NCI-H345 (cell line): ENCODE measurements at places on chromosomes 5 and 9.
A peak's percentile ranks its signal among the peaks of the same experiment; 100 is the strongest.

- DNase-seq: no peak
Observed at GRCh38 chr5:118015511-118015910, 972.8 kb downstream of the DTWD2 start.

DNA sequence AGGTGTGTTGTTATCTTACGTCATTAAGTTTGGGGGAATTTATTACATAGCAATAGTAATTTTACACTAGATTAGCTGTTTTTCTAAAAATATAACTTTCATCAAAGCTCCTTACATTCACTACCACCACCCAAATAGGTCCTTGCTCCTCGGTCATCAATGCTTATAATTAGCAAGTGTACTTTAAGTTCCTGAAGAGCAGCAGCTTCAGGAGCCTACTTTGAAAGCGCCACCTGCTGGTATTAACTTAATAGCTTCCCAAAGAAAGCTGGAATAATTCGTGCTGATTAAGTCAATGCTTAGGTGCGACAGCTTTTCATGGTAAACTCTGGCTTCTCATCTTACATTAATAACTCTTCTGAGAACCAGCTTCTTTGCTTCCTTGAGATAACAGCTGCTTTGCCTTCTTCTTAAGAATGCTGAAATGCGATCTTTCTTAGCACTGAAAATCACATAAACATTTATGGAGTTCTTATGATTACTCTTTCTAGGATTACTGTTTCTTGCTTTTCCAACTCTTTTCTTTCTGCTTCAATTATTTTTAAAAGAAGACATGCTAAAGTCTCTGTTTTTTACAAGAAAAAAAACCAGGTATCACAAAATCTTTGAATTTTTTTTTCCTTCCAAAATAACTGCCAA lies 10.0 kb upstream of the C5 start:
- peak; percentile 45 for DNase-seq

DNA sequence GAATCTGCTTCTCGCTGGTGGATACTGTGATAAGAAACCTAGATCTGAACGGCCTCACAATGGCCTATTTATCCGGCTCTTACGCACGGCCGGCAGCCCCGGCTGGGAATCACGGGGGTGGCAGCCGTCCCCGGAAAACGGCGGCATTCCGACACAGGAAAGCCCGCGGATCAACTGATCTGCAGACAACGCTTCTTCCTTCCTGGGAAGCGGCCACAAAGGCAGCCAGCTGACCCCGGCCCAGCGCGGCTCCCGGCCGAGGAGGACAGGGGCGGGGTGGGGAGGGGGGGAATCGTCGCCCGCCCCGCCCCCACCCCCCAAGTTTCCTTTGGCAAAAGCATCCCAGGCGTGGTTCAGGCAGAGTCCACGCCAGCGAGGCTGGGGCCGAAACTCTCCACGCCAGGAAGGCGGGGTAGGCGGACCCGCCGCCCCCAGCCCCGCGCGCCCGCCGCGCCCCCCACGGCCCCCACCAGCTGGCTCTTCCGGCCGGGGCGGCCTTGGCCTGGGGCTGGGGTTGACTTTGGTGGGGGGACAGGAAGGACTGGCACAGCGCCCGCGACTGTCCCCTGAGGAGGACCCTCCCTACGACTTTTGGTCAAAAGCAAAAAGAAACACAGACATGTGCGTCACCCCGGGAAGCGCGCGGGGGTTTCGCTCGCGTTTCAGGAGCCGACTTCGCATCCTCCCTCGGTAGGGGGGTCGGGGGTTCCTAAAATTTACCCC lies 247.7 kb upstream of the ANKRD55 start:
- no peak for DNase-seq

DNA sequence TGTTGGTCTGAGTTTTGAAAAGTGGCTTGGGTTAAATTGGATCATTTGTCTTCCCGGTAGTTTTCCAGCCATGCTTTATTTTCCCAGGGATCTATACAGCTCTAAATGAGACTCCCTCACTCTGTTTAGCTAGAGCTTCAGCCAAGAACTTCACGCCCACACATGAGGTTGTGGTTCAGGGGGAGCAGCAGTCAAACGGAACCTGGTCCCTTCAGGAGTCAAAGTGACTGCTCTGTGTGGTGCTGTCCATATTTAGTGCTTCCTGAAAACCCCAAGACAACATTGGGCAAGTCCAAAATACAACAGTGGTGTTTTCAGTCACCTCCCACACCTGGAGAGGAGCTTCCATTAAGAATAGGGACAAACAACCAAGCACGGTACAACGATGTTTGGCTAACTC lies 90.5 kb downstream of the ANKH start:
- no peak for DNase-seq

GRCh38 chr9:76744336-76744735 lies 19.9 kb upstream of the PCA3 start:
- no peak for DNase-seq

GRCh38 chr9:137241490-137242268 lies 592 bp downstream of the TUBB4B start:
- DNase-seq: peak; percentile 41

- no peak for DNase-seq
Observed at GRCh38 chr5:179164331-179165311, 104.4 kb downstream of the ZNF354C start.

DNA sequence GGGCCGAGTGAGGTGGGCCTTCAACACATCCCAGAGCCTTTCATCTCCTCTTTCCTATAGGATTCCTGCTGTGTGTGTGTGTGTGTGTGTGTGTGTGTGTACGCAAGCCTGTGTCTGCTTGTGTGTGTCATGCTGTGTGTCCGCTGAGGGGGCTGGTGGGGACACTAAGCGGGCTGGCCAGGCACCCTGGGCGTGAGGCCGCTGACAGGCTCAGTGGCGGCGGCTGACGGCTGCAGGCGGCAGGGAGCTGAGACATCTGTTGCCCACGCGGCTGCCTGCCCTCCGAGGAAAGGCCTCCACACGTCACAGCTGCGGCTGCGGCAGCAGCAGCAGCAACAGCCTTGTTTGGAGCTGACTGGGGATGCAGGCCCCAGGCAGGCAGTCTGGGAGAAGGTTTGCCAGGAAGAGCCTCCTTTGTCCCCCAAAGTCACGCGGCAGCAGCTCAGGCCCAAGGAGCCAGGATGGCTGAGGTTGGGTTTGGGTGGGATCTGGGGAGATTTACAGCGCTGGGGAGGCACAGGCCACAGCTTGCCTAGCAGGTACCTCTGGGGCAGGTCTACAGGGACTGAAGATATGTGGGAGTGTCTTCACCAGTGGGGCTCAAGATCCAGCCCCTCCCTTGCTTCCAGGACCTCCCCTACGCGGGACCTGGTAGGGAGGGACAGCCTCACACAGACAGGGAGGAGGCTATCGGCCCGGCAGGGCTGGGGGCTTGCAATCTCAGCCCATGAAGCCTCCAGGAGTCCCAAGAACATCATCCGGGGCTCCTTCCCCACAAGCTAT lies 1.8 kb downstream of the PDLIM4 start:
- DNase-seq: no peak

GRCh38 chr5:127995556-127995955 lies 88.0 kb upstream of the SLC12A2 start:
- no peak for DNase-seq

GRCh38 chr5:173291722-173292658 lies 36.2 kb downstream of the STC2 start:
- peak; percentile 51 for DNase-seq

- DNase-seq: no peak
Observed at GRCh38 chr9:123583646-123584045, 227.6 kb downstream of the CRB2 start.

GRCh38 chr5:99922386-99922785 lies 612.8 kb upstream of the FAM174A start:
- DNase-seq: no peak

DNA sequence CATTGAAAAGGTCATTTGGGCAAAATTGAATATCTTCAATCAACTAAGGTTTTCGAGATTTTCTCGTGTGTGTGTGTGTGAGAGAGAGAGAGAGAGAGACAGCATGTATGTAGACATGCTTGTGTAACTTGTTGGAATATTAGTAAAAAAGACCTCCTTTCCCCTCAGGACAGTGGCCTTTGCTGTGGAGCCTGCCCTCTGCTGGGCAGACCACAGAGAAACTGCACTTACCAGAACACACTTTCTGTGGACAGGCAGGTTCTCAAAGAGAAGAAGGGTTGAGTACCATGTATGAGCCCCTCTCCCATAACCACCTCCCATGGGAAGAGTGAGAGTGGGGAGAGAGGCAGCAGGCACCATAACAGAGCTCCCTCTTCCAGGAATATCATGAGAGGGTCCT lies 45.6 kb downstream of the CFAP90 start:
- no peak for DNase-seq

GRCh38 chr5:79464695-79465332 lies 49.1 kb downstream of the HOMER1 start:
- peak; percentile 8 for DNase-seq

DNA sequence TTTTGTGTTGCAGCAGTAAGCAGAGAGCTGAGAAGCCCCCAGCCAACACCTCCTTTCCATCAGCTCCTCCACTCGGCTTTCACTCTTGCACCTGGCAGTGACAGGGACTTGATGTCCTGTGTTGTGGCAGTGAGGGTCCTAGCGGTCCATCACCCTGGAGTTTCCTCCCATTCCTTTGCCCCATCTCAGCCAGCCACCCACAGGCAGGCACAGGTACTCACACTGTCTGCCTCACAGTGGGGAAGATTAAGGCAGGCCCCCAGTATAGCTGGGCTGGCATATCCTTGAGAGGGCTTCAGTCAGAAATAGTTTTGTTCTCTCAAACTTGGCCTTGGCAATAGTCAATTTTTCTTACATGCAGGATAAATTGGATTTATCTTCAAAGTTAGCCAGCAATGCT lies 362.7 kb downstream of the GADD45G start:
- DNase-seq: no peak

DNA sequence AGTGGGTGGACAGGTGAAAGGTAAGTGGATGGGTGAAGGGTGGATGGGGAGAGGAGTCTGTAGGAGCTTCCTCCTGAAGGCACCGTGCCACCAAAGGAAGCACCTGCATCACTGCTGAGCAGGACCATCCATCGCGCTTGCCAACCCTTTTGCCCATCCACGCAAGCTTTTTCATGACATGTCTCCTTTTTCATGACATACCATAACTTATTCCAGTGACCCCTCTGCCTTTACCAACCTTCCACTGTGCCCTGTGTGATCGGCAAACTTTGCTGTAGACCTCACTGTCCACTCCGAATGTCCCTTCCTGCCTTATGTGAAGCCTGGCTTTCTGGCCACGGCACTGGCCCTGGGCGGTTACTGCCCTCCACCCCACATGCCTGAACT lies 13.4 kb downstream of the FLT4 start:
- no peak for DNase-seq

DNA sequence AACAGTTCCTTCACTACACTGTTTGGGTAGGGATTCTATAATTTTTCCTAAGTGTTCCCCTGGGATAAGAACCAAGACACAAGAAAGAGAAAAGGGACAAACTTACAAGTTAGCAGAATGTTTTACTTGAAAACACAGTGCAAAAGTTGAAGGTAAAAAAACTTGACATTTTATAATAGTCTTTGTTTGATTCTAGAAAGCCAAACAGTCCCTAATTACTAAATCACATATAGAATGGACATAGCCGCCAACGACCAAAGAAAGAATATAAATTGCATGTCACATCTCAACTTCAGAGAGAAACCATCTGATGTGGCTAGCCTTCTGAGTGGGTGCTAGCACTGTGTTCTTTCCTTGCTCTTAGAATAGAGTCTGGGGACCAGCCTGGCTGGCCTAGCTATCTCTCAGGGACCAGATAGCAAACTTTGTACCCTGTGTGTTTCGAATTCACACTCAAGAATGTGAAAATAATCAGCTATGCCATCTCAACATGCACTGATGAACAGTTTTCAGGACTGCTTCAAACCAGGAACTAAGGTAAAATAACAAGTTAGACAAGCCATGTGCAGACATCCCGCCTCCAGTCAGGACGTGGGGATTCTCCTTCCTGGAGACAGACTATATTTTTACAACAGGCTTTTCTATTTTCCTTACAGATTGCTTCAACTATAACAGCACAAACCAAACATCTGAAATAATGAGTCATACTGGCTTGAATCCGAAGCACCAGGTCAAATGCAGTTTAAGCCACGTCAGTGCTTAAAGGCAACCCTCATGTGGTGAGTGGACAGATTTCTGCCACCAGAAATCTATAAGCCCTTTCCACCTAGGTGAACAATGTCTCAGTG lies 53.7 kb downstream of the LHFPL2 start:
- DNase-seq: no peak

GRCh38 chr5:170336065-170336464 lies 38.5 kb upstream of the LCP2 start:
- DNase-seq: no peak

- no peak for DNase-seq
Observed at GRCh38 chr5:177498013-177498787, 796 bp upstream of the PDLIM7 start.

GRCh38 chr9:113525831-113526230 lies 62.3 kb downstream of the RGS3 start:
- DNase-seq: no peak

- DNase-seq: peak; percentile 83
Observed at GRCh38 chr9:135134268-135135022, 47.0 kb downstream of the OLFM1 start.

DNA sequence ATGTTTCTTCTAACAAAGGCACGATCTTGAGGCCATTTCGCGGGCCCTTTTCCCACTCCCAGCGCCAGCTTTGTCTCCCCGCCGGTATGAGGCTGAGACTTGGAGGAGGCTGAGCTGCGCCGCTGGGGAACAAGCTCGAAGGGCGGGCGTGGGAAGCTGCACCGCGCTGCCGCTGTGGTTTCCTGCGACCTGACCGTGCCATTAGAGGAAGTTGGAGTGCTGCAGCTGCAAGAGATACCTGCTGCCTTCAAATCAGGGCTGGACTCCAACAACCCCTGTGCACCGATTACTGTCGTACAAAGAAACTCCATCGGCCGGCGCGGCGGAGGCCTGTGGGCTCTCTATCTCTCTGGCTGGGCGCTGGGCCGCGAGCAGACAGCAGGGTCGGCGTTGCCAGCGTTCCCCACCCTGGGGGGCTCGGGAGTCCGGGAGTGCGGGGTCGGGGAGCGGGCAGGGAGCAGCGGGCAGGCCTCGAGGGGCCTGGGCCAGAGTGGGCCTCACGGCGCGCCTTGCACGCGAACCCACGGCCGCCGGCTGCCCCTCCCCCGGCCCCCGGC lies 1.3 kb upstream of the ERBIN start:
- peak; percentile 74 for DNase-seq

- no peak for DNase-seq
Observed at GRCh38 chr5:122180863-122181548, 51.7 kb downstream of the ZNF474 start.

DNA sequence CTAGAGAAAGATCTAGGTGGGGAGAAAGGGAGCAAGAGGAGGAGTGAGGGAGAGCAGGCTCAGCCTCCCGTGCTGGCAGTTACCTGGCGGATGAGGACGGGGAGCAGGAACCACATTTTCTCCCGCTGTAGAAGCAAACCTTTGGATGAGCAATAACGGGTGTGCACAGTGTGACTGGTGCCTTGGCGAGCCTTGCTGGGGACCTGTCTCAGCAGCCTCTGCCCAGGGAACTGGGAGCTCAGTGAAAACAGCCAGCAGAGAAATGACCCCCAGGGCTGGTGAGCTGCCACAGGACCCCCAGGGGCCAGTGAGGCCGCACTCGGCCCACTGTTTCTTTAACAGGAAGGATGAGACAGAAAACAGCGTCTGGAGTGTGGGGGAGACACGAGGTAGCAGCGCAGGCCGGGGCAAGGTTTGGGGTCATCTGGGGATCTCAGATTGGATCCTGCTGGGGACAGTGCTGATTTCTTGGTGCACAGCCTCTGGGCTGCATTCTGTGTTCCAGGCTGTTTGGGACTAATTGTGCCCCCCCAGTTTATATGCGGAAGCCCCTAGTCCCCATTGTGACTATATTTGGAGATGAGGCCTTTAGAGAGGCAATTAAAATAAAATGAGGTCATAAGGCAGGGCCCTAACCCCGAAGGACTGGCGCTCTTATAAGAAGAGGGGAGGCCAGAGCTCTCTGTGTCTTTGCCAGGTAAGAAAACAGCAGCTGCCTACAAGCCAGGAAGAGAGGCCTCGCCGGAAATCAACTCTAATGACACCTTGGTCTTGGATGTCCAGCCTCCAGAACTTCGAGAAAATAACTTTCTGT lies 118.8 kb upstream of the PHYKPL start:
- DNase-seq: no peak
